ENCODE measurements at places on chromosomes 1 and 21.

- no peak for DNase-seq
Measured at GRCh38 chr21:22115746-22116145, 1117.5 kb downstream of the NCAM2 start.

GRCh38 chr1:21318714-21319159 is 28.5 kb upstream of the ECE1 start:
- no peak for DNase-seq

DNA sequence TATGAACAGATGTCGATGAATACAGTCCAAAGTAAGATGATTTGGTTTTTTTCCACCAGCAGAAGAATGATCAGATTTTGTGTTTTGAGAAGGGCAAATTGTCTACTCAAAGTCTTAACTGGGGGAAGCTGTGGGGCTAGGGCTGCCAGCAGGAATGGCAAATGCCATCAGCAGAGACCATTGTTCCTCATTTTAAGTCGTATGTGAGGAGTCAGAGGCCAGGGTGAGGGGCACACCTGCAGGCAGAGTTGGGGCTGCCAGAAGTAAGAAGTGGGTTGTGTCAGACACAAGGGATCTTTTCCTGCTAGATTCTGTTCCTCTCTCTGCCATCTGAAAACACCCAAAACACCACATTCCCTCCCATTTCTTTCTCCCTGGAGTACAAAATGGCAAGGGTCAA is 8.7 kb downstream of the PARK7 start:
- DNase-seq: no peak

GRCh38 chr1:204190212-204191211 is 5.8 kb downstream of the KISS1 start:
- peak; percentile 6 for DNase-seq

- no peak for DNase-seq
Measured at GRCh38 chr1:38785285-38786039, 74.1 kb downstream of the RRAGC start.

- no peak for DNase-seq
Measured at GRCh38 chr1:81597720-81598426, 202.9 kb upstream of the ADGRL2 start.

- no peak for DNase-seq
Measured at GRCh38 chr1:112395256-112395820, 676 bp upstream of the CTTNBP2NL start.

- DNase-seq: peak; percentile 85
Measured at GRCh38 chr1:221939607-221940006, 197.7 kb upstream of the DUSP10 start.

- no peak for DNase-seq
Measured at GRCh38 chr1:40783001-40783905, at the start of gene KCNQ4. TSS of gene KCNQ4 (plus strand) at chr1:40783787. CDS start at chr1:40784094, 307 bp downstream.

DNA sequence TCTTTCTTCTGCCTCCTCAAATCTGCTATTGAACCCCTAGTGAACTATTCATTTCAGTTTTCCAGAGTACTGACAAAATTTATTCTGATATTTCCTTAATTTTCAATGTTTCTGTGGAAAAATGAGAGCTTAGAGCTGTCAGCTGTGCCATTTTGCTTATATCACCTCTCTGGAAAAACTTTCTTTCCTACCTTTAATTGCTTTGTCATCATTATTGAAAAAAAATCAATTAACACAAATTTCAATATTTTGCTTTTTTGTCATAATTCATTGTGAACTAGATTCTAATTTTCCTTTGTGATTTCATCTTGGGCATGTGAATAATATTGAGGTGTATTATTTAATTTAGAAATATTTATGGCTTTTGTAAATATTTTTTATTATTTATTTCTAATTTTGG is 126.5 kb downstream of the C1orf94 start:
- DNase-seq: no peak

DNA sequence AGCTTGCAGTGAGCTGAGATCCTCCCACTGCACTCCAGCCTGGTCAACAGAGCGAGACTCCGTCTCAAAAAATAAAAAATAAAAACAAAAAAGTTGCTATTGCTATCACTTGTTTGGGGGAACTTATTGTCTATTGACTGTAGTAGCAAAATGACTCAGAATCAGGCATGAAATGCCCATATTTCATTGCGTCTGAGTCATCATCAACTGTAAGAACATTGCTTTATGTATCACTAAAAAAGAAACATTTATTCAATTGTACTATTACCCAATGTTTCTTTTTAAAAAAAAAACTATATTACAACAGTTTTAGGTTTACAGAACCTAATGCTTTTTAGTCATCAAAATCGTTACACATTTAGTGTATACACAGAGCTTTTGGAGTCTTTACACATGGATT is 91.0 kb upstream of the FMN2 start:
- DNase-seq: no peak

- DNase-seq: no peak
Measured at GRCh38 chr21:35720208-35720731, 340.1 kb downstream of the SETD4 start.

DNA sequence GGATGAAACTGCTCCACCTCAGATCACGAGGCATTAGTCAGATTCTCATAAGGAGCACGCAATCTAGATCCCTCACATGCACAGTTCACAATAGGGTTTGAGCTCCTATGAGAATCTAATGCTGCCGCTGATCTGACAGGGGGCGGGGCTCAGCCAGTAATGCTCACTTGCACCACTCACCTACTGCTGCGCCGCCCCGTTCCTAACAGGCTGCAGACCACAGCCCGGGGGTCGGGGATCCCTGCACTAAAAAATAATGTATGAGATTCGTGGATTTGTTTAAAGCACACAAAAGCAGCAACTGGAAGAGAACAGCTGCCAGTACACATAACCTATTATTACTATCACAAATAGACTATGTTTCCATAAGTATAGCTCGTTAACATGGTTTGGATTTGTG is 72.9 kb downstream of the HLCS start:
- DNase-seq: no peak

DNA sequence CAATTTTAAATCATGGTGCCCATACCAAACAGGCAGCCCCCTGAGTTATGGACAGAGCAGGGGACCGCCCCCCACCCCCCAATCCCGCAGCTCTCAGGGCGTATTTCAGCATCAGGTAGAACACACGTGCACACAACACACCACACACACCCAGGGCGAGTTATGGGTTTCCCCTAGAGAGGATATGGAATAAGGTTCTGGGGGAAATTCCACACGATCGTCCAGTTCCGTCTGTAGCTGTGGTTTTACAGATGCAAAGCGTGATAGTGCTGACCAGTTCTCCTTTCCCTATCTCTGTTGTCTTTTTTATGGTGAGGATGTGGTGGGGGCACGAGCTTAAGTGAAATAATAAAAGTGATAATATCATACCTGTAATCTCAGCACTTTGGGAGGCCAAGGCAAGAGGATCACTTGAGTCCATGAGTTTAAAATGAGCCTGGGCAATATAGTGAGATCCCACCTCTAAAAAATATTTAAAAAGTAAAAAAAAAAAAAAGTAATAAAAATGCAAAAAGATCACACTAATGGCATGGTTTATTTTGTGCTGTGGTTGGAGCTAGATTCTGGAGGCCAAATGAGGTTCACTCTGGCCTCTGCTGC is 25.1 kb downstream of the C2CD2 start:
- no peak for DNase-seq

DNA sequence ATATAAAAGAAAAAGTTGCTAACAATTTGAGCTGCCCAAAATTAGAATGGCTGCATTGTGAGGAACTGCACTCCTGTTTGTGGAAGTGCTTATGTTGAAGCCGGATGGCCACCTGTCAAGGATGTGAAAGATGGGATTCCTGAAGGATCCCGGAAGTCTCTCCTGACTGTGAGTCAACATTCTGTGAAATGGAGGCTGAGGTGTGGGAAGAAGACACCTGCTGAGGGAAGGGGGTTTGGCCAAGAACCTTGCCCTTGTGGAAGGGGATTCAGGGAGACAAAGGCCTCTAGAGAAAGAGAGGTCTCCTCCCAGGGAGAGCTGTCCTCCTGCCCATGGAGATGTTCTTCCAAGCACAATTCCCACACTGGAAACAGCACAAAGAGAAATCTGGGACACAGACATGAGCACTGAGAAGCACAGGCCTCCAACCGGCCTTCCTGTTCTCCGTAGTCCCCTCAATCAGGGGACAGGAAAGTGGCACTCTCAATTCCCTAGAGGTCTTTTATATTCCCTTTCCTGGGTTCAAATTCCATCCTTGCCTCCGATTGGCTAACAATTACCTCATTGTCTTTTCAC is 70.5 kb downstream of the CD2 start:
- DNase-seq: no peak

- DNase-seq: no peak
Measured at GRCh38 chr1:61926597-61926996, 184.3 kb downstream of the PATJ start.

GRCh38 chr1:218350035-218350525 is 4.9 kb downstream of the TGFB2 start:
- no peak for DNase-seq

DNA sequence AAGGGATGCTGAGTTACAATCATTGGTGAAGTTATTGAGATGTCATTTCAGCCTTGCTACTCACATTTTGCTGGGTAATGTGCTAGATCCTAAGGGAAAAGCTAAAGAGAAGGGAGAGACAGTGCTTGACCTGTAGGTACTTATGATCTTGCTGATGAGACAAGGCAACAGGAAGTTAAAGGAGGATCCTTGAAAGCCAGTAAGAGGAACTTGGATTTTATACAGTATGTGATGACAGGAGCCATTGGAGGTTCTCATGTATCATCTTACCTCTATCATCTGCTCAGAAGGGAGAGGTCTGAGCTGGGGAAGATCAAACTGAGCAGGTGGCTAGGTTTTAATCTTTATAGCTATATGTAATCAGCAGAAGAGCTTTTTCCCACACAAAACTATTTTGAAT is 6.3 kb downstream of the APOBEC4 start:
- no peak for DNase-seq

DNA sequence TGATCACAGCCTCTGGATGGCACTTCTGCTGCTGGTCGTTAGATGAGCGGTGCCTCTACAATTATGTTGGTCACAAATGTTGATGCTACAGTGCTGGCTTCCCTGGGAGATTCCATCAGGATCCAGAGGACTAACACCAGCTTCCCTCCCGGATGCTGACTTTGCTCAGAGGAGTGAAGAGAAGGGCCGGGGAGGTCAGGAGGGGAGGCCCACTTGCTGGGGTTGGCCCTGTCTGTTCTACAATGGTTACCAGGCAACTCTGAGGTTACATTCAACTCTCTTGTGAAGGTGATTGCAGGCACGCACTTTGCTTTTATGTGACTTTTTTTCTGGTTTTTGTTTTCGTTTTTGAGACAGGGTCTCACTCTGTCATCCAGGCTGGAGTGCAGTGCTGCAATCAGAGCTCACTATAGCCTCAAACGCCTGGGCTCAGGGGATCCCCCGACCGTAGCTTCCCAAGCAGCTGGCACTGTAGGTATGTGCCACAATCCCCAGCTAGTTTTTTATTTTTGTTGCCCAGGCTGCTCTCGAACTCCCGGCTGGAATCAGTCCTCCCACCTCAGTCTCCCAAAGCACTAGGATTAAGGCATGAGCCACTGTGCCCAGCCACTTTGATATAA is 112.5 kb downstream of the ADSS2 start:
- no peak for DNase-seq

GRCh38 chr1:224058303-224058702 is 55.6 kb upstream of the FBXO28 start:
- no peak for DNase-seq

- no peak for DNase-seq
Measured at GRCh38 chr1:222043444-222044292, 301.8 kb upstream of the DUSP10 start.

GRCh38 chr21:33449616-33450015 is 30.2 kb downstream of the TMEM50B start:
- no peak for DNase-seq

DNA sequence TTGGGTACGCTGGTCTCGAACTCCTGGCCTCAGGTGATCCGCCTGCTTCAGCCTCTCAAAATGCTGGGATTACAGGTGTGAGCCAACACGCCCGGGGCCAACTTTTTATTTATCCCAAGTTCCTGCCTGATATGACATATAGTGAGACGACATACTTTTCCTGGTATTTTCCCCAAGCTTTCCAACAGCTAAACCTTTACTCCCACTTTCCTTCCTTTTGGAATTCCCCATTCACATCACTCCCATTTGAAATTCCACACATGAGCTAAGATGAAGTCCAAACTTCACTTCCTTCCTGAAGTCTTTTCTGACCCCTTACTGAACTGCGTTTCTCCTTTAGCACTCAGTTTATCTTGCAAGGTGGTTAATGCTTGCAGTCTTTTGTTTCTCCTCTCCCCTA is 64.1 kb downstream of the S1PR1 start:
- no peak for DNase-seq

DNA sequence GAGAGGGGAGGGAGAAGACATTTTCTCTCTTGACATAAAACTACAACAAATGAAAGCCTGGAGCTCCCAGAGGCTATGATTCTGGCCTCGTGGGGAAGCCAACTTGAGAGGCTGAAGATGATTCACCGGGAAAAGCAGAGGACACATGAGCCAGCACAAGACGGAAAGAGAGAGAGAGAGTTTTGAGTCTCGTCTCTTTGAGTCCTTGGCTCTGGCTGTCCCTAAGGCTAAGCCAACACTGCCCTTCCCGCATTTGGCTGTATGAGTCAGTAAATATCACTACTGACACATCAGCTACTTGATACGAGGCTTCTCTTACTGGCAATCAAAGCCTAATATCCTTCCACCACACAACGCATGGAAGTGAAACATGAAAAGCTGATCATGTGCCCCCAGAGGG is 95.5 kb downstream of the GRIK3 start:
- DNase-seq: no peak

DNA sequence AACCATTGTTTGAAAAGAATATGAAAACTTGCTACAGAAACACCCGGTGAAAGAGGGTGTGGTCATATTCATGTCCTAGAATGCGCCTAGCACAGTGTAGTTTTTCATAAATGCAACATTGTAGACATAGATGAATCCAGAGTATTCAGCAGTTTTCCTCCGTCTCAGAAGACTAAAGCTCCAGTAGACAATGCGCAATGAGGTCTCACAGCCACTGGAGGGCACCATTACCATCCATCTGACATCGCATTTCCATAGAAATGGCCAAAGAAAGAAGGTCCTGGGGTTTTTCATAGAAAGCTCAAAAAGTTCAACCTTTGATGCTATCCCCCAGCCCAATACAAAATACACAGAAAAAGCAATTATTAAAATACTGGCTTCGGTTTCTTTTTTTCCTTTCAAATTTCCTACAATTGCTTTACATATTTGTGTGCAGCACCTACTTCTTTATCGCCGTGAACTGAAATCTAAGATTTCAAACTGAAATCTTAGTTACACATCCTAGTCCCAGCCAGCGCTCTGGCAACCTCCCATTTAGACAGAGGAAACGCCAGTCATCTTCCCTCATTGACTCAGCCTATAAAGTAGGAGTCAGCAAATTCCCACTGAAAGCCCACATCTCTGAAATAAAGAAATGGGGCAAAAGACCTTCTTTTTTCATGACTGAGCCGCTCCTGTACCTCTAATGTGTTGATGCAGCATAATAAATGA is 3.9 kb upstream of the CD58 start:
- DNase-seq: peak; percentile 71

- DNase-seq: no peak
Measured at GRCh38 chr1:161885003-161885402, 118.9 kb downstream of the ATF6 start.

- DNase-seq: no peak
Measured at GRCh38 chr1:234848972-234849649, 239.1 kb upstream of the IRF2BP2 start.

- peak; percentile 23 for DNase-seq
Measured at GRCh38 chr21:42685036-42685435, 31.6 kb downstream of the PDE9A start.
